ENCODE measurements at places on chromosomes 7 and 10. TPM values are rescaled to one million over a fixed set of nuclear protein-coding genes. Genes with fewer than 3 reads are reported as not detected.

DNA sequence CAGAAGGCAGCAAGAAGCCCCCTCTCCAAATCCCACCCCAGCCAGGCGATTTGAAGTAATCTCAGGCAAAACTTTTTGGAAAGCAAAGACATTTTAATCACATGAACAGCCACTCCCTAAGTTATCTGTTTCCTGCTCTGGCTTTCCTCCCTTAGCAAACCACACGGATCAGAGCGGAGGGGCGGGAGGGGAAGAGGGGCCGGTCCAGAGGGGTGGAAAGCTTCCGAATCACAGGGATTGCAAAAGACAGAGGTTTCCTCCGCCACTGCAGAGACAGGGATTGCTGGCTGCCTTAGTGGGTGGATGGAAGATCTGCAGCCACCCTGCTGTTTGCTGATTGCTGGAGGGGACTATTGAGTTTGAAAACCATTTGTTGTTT lies 41.2 kb downstream of the ZCCHC24 start:
- DNase-seq = peak; percentile 41

The ARMC10 gene
- 19.1 TPM for total RNA-seq

The SHH gene
- total RNA-seq = 2.9 TPM

GRCh38 chr10:49364747-49365146 lies 31.1 kb downstream of the DRGX start:
- DNase-seq = no peak

DNA sequence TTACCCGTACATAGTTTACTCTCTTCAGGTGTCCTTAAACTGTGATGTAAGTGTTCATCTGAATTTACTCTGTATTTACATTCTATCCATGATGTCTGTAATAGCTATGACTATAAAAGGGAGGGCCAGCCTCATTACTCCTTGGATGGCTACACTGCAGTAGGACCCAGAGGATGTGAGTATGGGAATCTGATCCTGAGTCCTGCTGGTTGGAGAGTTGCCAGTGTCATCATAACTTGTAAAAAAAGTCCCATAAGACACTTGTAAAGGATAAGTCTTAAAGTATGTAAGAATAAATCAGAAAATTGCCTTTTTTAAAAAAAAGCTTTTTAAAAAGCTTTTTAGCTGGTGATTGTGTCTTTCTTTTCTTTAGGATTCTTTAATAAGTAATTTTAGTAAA lies 95.4 kb downstream of the PPP1R9A start:
- no peak for DNase-seq

The INHBA gene
- total RNA-seq = 1.1 TPM

GRCh38 chr10:66828957-66829356 lies 96.9 kb upstream of the LRRTM3 start:
- DNase-seq = no peak

DNA sequence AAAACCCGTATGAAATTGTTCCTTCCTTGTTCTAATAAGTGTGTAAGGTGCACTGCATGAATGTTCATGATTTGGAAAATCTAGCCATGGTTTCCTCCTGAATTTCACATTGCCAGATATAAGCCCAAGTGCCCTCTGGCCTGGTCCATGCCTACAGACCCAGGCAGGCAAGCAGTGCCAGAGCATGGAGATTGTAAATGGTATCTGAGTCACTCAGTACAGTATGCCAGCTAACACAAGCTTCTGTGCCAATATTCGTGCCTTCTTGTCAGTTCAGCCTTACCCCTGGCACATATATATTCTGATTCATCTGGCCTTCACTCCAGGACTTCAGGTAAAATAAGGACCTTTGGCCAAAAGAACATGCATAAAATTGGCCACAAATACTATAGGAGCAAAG lies 38.4 kb upstream of the PDE1C start:
- DNase-seq = no peak

DNA sequence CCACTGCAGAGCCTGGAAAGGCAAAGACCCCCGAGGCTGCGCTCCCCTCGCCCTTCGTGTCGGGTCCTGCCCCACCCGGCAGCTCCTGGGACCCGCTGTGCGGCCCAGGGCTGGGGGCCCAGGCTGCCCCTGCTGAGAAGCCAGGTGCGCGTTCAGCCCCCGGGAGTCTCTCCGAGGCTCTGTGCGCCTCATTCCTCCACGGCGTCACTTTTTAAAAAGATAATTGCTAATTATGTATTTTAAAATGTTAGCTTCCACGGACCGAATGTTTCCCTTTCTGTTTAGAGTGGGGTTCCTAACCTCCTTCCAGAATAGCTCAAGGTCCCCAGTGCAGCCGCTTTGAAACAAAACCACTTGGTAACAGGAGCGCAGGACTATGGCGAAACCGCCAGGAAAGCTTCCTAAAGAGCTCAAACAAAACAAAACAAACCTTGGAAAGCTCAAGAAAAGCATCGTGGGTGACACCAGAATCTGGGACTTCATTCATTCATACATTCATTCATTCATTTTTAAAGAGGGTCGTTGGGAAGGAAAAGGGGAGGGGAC lies 45.6 kb downstream of the PDIA4 start:
- DNase-seq = no peak

The EBLN1 gene
- not detected for total RNA-seq

DNA sequence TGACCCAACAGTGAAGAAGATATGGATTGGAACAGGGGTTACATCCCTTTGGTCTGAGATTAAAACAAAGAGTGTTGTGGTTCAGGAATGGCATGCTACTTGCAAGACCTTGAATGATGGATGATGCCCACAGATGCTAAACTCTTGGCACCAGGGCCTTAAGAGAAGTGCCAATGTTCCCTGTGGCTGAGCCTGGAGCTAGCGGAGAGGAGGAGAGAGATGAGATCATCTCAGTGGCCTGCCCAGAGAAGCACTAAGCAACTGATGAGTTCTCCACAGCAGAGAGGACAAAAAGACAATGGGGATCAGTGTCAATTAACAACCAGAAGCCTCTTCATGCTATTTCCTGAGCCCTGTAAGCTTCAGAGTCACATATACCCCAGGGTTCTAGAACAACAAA lies 97.8 kb downstream of the ELAPOR2 start:
- no peak for DNase-seq

DNA sequence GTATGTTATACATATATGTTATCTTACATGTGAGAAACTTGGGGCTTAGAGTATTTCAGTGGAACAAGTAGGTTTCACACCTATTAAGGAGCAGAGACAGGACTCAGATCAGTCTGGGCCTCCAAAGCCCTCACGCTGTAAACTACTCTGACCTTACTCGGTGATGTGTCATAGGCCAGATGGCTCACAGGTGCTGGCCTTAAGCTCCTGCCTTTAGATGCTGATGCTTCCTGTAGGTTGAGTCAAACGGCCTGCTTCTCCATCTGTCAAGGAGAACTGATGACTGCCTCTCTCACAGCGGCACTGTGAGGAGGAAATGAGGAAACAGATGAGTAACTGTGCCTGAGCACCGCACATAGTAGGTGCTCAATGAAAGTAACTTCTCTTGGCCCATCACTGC lies 312.6 kb upstream of the COBL start:
- DNase-seq = no peak

DNA sequence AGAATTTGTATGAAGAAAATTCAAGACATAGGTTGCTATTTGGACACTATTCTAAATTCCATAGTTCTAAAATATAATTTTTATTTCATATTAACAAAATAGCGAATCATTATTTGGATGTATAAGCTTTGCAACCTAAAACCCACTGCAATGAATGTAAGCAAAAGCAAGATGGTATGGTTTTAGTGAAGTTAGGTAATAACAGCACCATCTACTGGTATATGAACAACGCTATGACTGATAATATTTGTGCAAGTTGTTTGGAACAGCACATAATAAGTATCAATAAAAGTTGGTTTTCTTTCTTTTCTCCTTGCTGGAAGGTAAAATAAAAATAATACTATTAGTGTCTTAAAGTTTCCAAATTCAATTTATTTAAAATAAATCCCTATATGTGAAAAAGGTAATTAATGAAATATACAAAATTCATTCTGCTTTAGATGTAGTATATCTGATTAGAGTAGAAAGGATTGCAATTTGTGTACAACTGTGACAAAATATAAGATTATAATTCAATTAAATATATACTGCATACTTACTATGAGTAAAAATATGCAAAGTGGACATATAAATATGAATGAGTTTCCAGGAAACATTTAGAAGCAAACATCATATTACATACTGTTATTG lies 79.0 kb upstream of the LSM8 start:
- DNase-seq = no peak

The MMP21 gene
- total RNA-seq = not detected

DNA sequence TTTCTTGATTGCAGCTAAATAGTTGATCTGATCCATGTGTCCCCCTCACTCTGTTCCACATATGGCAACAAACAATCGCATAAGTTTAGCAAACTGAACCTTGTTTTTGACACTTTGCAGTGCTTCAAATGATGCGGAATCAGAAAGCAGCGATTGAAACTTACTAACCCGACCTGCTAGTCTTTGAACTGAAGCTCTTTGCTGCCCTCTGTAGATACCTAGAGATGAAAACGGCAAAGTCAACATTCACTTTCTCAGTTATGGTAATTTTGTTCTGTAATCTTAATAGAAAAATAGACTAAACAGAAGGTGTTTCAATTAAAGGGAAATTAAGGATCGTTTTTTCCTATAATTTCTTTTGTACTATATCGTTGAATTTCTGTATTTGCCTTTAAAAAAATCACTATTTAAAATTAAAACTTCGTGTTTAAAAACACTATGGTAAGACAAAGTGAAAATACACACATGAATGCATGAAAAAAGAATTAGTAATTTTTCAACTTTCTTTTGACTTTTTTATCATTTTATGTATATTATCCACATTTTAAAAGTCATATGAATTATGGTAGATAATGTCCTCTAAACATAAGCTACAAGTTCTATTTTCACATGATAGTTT lies 276.5 kb downstream of the MAGI2 start:
- no peak for DNase-seq

DNA sequence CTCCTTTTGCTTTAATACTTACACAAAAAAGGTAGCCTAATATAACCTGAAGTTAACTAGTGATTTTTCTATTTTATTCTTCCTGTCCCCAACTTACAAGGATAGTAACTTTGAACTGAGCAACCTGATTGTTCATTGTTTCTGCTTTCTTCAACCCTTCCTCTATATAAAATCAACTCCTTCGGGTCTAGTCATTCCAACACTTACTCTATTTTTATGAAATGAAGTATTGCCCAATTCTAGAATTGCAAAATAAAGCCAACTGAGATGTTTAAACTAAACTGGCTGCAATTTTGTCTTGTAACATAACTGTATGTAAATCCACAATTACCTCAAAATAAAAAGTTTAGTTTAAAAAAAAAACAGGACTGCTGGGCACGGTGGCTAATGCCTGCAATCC lies 20.3 kb upstream of the DNA2 start:
- no peak for DNase-seq

GRCh38 chr10:49314806-49315205 lies 15.8 kb downstream of the C10orf71 start:
- DNase-seq = no peak

The ATG9B gene
- total RNA-seq = not detected

GRCh38 chr10:63261496-63261895 lies 128.4 kb downstream of the NRBF2 start:
- no peak for DNase-seq

All from transverse colon (tissue), 4 donors.